RCC 7860 (cell line): ENCODE measurements at places on chromosomes 11 and 22.

DNA sequence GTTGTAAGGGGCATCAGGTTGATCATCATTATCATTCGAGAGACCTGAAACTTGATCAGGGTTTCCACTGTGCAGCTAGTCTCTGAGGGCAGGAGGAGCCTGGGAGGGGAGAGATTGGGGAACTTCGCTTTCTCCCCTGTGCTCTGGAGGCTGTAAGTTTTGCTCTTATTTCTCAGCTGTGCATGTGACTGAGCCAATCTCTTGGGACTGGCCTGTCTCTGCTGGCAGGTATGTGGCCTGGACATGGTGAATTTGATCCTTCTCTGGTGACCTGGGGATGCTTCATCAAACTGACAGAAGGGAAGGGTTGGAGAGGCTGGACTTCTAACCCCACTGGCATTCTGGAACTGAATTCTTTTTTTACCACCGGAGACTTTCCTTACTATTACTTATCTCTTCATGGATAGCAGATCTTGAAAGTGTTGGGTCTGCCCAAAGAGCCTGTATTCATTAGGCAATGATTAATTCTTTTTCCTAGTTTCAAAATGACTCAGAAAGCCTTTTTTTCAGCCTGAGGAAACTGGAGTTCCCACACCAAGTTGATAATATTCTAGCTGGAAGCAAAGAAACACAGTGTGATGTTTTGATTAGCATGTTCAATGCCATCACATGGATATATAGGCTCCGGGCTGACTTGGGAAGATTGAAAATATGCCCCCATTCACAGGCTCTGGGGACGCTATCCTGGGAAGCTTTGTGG is 36.5 kb downstream of the TSPAN18 start:
- no peak for DNase-seq

GRCh38 chr11:33931067-33931466 is 39.2 kb upstream of the LMO2 start:
- no peak for DNase-seq

DNA sequence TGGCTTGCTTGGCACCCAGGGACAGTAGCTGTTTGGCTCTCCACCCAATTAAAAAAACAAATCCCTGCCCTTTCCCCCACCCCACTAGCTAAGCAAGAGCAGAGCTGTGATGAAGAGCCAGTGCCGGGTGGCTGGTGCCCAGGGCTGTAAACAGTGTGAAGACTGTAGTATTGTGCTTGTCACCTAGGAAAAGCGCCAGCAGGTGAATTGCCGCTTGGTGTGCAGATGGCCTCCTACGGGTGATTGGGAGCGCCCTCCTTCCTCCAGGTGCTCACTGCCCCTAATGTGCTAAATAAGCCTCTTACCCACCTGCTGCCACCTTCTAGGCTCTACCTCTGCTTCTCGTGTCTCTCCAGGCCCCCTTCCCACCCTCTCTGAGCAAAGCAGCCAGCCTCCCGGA is 18.4 kb upstream of the RAPSN start:
- DNase-seq, result no peak

DNA sequence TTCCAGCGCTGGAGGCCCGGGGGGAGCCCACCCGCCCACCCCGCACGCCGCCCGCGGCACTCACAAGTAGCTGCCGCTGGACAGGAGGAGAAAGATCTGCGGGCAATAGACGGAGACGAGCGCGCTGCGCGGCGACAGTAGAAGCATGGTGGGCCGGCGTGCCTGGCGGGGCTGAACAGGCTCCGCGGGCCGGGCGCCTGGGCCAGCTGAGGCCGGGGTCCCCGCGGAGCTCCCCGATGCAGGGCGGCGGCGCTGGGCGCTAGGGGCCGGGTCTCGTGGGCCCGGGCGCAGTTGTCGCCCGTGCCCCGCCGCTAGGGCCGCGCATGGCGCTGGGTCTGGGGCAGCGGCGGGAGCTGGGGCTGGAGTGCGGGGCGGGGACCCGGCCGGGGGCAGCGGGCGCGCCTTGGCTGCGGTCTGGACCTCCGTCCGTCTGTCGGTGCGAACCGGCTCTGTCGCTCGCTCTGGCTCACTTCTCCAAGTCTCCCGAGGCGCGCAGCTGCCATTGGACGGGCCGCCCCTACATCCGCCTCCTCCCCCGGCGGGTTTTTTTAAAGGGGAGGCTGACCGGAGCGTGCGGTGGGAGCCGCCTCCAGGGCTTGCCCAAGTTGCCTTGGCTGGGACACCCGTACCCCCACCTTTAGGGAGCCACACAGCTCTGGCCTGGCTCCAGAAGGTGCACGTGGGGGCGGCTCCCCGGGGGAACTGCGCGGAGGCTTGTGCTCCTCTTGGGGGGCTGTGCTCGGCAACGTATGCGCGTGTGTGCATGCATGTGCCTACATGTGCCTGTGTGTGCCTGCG is 4.7 kb downstream of the WNT7B start:
- DNase-seq, result no peak

DNA sequence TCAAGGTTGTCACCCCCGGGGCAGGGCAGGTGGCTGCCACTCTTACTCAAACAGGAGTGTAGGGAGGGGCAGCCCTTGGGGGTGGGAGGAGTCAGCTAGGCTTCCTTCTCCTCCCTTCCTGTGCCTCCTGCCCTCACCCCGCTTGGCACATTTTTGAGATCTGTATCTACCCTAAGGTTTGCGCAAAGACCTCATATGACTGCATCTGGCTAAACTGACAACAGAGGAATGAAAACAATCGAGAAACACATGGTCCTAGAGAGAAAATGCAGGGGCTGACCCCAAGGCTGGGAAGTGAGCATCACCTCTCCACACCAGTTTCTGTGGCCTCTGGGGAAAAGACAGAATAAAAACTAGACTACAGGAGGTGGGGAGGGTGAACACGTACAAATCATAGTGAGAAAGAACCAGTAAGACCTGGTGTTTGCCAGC is 28.1 kb downstream of the IGSF9B start:
- no peak for DNase-seq

GRCh38 chr22:37400719-37401118 is 26.6 kb downstream of the ELFN2 start:
- peak; percentile 19 for DNase-seq
